ENCODE measurements at places on chromosomes 6 and 20.

DNA sequence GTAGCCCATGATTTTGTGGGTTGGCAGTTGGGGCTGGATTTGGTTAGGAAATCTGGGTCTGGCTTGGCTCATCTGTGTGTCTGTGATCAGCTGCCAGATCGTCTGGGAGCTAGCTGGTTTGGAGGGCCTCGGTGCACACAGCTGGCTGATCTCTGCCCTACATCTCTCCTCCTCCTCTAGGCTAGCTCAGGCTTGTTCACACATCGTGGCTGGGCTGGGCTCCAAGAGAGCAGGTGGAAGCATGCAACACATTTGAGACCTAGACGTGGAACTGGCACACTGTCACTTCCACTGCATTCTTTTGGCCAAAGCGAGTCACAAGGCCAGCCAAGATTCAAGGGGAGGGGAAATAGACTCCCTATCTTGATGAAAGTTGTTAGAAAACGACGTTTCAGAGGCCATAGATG, 15.9 kb downstream of the NDUFAF5 start:
- no peak for DNase-seq

DNA sequence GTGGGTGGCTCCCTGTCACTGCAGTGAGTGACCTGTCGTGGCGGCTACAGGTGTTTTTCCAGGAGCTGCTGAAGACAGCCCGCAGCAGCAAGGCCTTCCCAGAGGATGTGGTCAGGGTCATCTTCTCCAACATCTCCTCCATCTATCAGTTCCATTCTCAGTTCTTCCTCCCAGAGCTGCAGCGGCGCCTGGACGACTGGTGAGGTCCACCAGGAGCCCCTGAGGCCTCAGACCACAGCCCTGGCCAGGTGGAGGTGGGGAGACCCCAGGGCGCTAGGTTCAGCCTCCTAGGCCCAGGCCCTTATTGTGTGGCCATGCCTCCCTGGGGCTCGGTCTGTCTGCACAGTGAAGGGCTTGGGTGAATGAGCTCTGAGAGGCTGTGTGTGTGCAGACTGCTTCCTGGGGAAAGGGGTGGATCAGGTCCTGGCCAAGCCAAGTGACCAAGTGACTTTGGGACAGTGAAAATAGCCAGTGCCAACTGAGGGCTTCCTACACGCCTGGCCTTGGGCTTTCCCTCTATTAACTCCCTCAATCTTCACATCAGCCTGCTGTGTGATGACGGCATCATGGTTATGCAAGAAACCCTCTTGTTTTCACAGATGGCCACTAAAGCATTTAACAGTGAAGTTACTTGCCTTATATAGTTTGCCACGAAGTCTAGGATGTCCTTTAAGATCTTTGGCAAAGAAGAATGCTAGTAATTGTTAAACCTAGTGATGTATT, 6.4 kb downstream of the FGD2 start:
- no peak for DNase-seq

- DNase-seq, result no peak
These were observed 55.5 kb downstream of the REV3L start for GRCh38 chr6:111427341-111428116.

DNA sequence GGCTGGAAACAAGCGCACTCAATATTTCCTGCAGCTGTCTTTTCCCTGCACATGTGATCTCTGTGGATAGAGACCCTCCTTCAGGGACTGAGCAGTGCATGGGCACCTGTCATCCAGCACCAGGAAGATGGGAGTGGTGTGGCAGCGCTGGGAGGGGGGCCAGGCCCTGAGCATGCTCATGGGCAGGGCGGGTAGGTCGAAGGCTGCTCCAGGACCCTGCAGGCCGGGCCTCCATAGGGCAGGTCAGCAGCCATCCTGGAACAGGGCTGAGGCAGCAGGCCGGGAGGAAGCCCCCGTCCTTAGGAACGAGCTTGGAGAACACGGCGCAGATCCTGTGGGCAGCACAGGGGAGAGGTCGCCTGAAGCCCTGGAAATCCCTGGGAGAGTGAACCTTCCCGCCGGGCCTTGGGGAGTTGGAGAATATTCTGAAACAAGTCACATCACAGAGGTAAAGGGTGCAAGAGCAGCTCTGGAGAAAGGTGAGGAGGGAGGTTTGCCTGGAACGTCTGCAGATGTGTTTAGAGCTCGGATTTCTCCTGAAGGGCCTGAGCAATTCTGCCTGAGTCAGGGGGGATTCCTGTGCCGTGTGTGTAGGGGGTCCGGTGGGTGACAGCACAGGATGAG, 133.2 kb downstream of the SMOC2 start:
- DNase-seq, result no peak

GRCh38 chr20:61560361-61560853, 308.3 kb downstream of the CDH4 start:
- DNase-seq, result no peak

DNA sequence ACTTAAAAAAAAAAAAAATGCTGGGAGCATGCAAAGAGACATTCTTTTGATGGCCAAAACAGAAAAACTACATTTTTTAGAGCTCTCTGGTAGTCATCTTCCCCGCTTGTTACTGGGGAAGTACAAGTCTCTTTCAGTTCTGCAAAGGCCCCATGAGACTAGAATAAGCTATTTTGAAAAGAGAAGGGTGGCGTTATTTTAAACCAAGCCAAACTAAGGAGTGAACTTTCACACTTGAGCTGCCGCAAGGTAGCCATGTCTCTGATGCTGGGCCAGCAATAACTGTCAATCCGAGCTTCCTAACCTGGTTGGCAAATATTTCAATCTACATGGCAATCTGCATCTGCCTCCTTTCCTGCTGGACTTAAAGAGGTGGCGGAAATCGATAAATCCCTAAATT, 96.7 kb downstream of the L3MBTL3 start:
- DNase-seq, result no peak

GRCh38 chr20:52191132-52191915, at the start of gene ZFP64:
Gene ZFP64, minus strand, starts transcription at chr20:52191779. Its CDS starts 143 bp downstream, at chr20:52191636.
- peak; percentile 82 for DNase-seq

GRCh38 chr20:17636523-17637412, 45.3 kb downstream of the RRBP1 start:
- DNase-seq, result no peak

DNA sequence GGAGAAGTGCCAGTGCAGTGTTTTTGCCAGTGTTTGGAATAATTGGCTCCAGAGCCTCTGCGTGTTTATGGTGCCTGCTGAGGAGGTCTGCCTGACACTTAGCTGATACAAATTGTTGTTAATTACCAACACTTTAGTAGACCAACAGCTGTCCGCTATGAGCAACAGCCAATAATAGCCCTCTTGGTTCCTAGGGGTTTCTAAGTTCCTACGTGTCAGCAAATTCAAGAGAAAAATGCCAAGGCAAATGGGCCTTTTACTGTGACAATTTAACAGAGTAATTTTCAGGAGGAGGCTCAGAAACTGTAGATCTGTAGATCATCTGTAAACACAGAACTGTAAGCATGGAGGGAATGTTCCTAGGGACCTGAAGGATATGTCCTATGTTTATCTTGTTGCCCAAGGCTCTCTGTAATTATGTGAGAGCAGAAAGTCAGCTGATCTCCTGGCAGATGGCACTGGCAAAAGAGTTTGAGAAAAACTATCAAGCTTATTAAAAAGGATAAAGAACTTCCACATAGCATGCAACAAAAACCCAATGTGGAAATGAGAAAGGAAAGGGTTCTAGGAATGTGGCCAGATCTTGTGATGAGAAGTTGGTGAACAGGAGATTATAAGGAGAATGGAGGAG, 157.7 kb downstream of the GJA1 start:
- DNase-seq, result no peak

- no peak for DNase-seq
These were observed 877 bp downstream of the ENPP4 start for GRCh38 chr6:46130666-46131065.

GRCh38 chr20:1319462-1319861, 9.5 kb downstream of the SDCBP2 start:
- DNase-seq, result no peak

- no peak for DNase-seq
These were observed 368.2 kb upstream of the SULF2 start for GRCh38 chr20:48153523-48153922.

DNA sequence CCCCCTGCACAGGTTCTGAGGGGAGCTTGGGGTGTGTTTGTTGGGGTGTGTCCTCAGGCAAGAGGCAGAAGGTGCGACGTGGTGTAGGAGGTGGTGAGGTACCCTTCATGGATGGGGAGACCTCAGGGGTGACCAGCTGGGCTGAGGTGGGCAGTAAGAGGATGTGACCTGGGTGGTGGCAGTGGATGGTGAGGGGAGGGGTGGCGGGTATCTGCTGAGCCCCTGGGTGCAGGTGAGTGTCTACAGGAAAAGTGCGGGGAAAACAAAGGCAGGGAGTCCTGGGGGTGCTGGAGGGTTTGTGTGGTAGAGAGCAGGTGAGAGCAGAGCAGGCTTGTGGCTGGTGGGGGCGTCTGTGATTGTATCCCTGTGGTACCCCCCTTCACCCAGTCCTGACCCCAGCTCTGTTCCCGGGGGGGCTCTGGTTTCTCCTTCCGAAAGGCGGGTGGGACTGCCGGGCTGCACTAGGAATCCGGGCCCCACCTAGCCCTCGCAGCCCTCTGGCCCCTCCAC, 631 bp downstream of the RAET1L start:
- no peak for DNase-seq
